NCI-H187 (cell line): ENCODE measurements at places on chromosomes 1 and 21.

DNA sequence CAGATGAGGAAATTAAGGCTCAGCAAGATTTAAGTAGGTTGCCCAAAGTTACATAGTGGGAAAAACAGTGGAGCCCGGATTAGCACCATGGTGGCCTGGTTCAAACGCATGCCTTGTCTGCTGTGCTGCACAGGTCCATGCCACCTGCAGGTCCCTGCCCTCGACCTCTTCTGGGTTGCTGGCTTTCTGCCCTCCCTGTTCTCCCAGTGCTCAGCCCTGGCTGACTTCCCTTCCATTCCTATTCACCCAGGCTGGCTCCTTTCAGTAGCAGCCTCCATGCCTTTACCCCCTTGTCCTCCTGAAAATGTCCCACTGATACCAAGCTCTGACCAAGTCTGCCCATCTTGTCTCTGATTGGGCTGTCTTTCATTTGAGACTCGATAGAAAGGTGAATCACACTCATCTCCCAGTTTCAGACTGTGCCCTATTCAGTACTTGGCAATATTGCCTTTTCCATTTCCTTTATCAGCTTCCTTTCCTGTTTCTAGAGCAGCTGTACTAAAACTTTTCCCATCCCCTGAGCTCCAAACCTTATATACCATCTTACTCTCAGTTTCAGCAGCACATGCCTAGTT lies 75.8 kb downstream of the ST3GAL3 start:
- no peak for DNase-seq

GRCh38 chr1:183318433-183318832 lies 99.7 kb downstream of the NMNAT2 start:
- DNase-seq = no peak

- no peak for DNase-seq
Observed at GRCh38 chr1:28190337-28190979, 14.0 kb upstream of the PTAFR start.

DNA sequence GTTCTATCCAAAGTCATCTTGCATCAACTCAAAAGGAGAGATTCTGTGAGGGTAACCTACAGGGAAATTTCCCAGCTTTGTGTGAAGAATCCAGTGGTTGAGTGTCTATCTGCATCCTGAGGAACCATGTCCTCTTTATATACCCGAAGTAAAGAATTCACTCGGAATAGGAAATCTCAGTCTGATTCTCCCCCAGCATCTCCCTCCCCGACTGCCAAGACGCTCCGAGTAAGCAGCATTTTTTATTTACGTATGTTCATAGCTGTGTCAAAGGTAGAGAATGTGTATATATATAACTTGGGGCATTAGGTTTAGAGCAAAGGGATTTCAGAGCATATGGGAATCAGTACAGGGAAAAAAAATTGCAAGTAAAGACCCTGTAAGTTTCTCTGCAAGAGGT lies 170.2 kb downstream of the SYT2 start:
- no peak for DNase-seq

DNA sequence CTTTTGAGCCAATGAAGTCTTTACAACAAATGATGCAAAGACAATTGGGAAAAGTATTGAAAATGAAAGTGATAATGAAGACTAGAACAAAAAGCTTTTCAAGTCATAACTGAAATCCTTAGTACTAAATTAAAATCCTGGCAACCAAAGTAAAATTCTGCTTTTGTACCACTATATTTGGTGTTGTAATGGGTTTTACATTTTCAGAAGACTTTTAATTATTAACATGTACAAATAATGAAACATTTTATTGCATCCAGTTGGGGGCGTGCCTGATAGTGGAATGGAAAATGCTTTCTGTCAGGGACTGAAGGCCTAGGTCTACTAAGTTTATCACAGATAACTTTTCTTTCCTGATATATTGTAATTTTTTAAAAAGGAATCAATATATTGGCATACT lies 89.4 kb downstream of the SDCCAG8 start:
- DNase-seq = no peak

- DNase-seq = no peak
Observed at GRCh38 chr21:41247561-41248545, 68.7 kb upstream of the FAM3B start.

- no peak for DNase-seq
Observed at GRCh38 chr1:114648503-114648902, 21.3 kb downstream of the DENND2C start.

GRCh38 chr1:151760597-151761385 lies 2.5 kb downstream of the MRPL9 start:
- DNase-seq = no peak

DNA sequence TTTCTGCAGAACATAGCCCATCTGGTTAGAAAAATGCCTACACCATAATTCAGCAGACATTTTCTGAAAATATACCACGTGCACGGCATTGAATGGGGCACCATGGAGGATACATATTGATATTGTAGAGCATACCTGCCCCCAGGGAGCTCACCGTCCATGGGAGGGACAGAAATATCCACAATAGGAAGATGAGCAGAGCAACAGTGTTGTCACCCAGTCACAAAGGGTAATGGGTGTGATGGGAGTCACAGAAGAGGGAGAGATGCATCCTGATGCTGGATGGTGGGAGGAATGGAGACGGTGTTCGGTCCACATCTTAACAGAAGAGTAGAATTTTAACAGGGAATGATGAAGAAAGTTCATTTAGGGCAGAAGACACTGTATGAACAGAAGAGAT lies 51.4 kb downstream of the ATP1A1 start:
- no peak for DNase-seq

GRCh38 chr1:65946960-65947359 lies 154.3 kb downstream of the PDE4B start:
- no peak for DNase-seq

GRCh38 chr1:918353-918752 lies 5.4 kb upstream of the SAMD11 start:
- DNase-seq = no peak

GRCh38 chr1:156852418-156852874 lies 6.5 kb downstream of the INSRR start:
- DNase-seq = peak; percentile 92

DNA sequence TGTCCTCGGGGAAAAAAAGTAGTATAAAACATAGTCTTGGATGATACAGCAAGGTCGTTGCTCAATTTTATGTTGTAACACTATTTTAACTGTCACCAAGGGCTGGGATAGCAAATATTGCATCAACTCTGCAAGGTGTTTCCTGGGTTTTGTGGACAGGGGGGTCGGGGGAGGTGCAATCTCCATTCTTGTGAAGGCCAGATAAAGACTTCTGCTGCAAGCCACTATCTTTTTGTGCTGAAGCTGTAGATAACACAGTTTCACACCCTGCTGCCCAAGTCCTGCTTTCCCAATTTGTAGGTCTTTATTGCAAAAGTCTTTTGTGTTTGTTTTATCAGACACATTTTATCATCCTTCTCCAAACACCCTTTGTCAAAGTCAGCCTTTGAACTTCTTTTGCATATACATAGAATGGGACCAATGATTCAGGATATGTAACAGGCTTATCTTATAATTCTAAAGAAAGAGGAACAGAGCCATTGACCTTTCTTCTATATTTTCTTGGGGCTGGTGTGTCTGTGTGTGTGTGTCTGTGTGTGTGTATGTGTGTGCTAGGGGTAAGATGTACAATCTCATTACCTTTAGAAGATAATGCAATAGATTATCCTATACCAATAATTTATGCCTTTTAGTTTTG lies 140.6 kb downstream of the RUNX1 start:
- no peak for DNase-seq

- no peak for DNase-seq
Observed at GRCh38 chr1:150513351-150513791, 2.2 kb upstream of the FALEC start.

DNA sequence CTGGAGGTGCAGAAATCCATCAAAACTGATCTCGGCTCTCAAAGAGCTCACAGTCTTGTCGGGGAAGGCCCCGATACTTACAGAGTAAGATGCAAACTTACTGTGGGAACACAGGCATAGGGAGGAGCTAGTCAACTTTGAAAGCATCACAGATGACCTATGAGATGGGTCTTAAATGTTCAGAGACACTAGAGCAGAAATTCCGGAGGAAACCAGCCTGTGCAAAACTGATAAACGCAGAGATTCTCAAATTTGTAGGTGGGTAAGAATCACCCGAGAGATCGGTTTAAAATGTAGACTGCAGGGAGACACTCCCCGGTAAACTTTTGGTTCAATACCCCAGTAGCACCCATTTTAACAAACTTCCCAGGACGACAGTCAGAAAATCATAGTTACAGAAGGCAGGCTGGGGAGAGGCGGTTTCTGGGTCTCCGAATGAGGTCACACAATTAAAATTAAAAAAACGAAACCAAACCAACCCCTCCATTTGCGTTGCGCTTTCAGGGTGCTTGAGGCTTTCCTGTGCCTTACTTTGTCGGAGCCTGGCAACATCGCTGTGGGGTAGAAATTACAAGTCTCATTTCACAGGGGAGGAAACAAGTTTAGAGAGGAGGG lies 755 bp upstream of the THRAP3 start:
- DNase-seq = no peak

DNA sequence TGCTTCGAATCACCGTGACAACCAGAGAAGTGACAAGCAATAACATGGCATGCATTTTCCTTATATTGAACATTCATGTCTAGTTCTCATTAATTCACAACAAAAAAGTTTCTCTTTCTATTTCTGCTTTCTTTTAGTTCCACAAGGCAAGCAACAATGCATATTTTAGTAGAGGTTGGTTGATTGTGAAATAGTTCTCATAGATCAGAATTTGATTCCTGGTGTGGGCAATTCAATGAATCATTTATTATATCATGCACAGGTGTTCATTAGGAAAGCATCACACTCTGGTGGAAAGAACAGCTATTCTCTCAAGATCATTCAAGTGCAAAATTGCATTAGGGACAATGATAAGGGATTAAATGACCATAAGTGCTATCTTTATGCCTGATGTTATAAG lies 980.9 kb downstream of the BRINP3 start:
- no peak for DNase-seq

- DNase-seq = no peak
Observed at GRCh38 chr1:234214129-234214910, 158.9 kb upstream of the COA6 start.

DNA sequence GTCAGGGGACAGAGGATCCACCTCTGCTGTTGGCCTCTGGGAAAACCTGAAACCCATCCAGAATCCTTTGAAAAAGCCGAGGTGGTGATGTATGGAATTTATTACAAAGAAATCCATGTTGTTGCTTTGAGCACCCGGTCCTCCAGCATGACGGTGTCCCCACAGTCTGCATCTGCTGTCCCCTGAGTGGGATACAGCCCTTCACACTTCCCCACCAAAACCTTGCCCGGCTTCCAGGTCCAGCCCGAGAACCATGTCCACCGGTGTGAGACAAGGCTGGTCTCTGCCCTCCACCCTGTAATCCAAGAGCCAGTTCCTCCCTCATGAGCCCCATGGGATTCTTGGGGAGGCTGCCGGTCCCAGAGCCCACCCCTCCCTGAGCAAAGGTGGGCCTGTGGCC lies 70.5 kb downstream of the STUM start:
- no peak for DNase-seq

DNA sequence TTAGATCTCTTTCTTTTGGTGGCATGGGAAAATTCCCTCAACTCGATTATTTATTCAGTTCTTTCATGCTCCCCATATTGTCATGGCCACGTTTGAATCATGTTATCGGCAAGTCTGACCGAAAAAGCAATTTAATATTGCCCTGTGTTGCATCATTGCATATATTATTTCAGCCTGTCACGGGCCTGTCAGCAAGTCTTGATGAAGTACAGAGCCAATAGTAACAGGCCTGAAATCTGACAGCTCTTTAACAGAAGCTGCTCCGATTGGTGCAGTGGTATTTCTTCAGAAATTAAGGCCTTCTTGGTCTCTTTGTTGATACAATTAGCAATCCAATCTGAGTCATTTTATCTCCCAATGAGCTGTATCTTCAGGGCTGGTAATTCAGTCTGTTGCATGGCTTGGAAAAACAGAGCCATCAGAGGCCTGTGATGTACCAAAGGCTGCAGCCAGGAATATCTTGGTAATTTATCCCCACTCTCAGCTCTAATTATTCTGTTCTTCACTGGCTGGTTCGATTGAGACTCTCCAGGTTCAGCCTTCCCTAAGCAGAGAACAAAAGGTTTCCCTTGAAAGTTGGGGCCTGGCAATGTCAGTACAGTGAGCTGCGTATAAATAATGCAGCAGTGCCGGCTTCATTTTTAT lies 149.5 kb downstream of the FGGY start:
- DNase-seq = no peak

GRCh38 chr1:64470665-64471217 lies 812 bp downstream of the CACHD1 start:
- DNase-seq = no peak

GRCh38 chr1:153119491-153119971 lies 6.2 kb upstream of the SPRR2F start:
- DNase-seq = peak; percentile 73

GRCh38 chr1:79161077-79161476 lies 154.5 kb upstream of the ADGRL4 start:
- no peak for DNase-seq

GRCh38 chr1:89171067-89171438 lies 4.8 kb downstream of the GBP7 start:
- DNase-seq = no peak

- DNase-seq = no peak
Observed at GRCh38 chr1:116415200-116415698, 42.2 kb downstream of the ATP1A1 start.

DNA sequence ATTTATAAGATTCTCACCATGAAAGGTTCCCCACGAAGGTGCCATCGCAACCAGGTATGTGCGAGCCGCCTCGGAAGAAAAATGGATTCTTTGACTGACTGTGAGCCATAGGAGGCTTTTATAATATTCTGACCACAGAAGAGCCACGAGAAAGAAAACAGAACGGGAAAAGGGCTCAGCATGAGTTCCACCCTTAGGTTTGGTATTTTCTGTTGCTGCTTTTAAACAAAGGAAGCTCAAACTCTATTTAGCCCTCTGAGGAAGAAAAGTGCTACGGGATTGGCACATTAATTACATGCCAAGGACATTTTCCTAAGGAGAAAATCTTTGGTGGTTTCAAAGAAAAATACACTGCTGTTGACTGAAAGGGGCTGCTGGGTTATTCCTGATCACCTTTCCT lies 39.3 kb downstream of the MIS18A start:
- no peak for DNase-seq

- DNase-seq = no peak
Observed at GRCh38 chr21:44846485-44847260, 26.8 kb downstream of the PTTG1IP start.

DNA sequence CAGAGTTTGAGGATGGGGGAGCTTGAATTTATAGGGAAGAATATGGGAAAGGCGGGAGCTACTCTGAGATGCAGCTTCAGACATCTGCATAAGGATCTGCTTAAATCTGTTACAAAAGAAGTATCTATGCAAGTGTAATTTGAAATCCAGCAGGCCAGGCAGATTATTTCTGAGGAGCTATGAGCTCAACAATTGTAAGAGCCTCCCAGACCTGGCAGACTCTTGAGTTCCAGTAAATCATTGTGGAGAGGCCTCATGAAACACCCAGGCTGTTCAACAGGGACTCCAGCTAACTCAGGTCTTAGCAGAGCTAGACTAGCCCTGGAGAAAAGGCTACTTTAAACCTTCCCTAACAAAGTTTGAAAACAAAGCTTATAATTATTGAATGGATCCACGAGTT lies 647.5 kb upstream of the CHRM3 start:
- no peak for DNase-seq
